ENCODE measurements at places on chromosomes 1 and 21. TPM values are rescaled to one million over a fixed set of nuclear protein-coding genes. Genes with fewer than 3 reads are reported as not detected.

DNA sequence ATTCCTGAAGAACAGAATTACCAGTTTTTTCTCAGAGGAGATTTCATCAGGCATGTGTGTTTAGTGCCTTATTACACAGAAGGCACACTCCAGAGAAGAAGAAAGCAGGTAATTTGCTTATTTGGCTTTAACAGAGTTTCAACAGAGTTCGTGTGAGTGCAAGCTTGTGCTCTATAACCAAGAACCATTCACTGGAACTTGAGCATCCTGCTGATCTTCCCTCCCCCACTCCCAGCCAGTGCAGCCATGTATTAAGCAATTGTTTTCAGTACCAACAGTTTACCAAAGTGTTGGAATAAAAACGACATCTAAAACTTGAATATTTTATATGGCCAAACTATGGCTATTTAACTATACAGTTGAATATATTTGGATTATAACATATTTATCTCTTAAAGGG, 4.3 kb downstream of the MGST3 start:
- DNase-seq = peak; percentile 11

DNA sequence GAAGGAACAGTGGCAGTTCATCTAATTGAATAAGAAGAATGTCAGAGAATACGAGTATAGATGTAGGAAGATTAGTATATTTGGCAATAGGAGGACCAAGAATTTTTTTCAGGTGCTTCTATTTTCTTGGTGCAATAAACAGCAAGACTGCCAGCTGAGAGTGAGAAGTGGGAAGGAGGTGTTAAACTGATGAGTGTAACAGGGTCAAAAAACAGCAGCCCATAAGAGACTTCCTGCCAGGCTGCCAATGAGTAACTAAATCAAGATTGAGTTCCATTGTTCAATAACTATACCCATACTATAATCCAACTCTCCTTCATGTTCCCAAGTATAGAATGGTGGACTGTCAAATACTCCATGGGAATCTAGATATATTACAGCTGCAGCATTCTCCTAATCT, 28.7 kb downstream of the LYST start:
- no peak for DNase-seq

DNA sequence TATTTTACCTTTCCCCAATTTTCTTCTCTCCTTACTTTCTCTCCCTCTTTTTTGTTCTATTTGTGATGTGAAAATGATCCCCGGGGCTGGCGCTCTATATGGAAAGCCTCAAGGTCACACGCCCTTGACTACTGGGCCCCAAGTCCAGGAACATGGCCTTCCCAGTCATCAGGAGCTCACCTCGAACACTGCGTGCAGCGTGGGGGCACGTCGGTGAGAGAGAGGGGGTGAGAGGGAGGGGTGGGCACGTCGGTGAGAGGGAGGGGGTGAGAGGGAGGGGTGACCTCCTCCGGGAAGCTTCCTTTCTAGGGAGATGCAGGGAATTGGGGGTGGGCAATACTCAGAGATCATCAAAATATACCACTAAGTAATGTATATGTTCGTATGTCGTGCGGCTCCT, 94.6 kb upstream of the TMPRSS2 start:
- no peak for DNase-seq

DNA sequence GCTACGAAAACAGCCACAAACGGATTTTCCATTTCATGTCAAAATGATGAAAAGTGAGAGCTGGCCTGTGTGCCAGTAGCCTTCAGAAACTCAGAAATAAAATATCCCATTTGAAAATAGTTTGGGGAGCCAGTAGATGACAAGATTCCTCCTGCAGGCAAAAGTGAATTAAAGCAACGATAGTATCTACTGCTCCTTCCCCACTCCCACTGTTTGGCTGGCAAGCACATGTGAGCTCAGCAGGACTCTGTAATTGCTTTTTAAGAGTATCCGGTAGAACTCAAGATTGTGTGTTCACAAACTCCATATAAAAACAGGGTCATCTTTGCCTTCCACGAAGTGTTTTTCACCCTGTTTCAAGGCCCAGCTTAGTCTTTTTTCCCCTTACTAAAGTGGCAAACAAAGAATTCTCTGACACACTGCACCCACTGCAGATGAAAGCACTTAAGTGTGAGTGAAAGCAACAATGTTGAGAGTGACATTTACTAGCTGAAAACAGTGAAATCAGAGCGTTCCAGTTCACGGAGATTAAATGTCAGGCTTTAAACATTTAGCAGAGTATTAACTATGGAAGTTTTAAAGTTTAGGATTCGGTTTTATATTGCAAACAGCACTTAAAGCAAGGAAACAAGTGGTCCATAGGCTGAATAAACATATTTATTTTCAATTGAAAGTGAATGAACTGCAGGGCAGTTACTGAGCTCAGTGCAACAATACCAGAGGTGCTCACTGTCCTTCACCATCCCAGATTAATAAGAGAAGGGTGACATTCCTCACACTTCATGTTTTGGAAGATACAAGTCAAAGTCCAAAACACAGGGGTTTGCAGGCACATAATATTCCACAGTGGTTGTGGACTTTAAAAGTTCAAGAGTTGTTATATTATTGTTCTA, 70.0 kb downstream of the ALG14 start:
- no peak for DNase-seq

DNA sequence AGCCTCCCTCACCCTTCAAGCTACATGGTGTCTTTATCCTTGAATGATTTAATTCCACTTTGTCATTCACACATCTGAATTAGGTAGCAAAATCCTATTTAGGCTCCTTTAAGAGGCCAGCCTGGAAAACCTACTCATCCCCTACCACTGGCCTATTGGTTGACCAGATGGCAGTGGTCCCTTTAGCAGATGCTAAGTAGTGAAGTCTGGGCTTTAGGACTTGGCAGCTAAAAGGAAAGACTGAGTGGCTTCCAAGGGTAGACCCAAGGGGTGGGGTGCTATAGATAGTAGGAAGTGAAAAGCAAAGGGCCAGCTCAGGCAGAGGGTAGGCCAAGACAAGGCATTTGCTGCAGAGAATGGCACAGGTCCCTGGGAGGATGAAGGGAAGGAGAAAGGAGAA, 46.6 kb downstream of the KCNJ6 start:
- no peak for DNase-seq

DNA sequence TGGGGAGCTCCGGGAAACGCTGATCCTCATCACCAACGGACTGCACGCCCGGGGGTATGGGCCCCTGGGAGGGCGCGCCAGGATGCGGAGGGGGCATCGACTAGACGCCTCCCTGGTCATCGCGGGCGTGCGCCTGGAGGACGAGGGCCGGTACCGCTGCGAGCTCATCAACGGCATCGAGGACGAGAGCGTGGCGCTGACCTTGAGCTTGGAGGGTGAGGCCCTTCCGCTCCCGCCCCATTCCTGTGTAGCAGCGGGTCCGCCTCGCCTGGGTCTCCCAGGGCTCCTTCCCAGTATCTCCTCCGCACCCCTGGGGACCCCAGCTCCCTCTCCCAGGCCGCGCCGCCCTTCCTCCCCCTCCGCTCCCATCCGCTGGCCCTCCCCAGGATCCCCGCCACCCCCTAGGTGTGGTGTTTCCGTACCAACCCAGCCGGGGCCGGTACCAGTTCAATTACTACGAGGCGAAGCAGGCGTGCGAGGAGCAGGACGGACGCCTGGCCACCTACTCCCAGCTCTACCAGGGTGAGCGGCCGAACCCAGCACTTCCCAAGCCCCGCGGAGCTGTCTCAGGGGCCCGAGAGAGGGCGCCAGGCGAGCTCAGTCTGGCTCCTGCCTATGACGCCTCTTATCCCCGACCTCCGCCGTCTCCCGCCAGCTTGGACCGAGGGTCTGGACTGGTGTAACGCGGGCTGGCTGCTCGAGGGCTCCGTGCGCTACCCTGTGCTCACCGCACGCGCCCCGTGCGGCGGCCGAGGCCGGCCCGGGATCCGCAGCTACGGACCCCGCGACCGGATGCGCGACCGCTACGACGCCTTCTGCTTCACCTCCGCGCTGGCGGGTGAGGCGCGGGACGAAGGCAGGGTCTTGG, 5.0 kb downstream of the HAPLN2 start:
- peak; percentile 69 for DNase-seq

DNA sequence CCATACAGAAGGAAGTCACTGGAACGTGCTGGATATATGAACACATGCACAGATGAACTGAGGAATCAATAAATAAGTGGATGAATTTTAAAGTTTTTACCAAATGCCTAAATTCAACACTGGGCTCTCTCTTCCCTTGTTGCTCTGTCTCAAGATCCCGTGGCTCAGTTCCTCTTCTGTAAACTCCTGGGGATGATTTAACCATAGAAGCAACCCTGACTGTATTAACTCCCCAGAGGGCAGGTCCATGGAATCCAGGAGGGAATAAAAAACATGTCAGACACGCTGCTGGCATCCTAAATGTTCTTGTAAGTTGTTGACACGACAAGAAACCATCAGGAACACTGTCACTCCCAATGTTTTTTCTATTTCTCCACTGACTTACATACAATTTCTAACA, 45.3 kb upstream of the GPR157 start:
- no peak for DNase-seq

The GJA4 gene
- polyA plus RNA-seq = not detected

The CR2 gene
- polyA plus RNA-seq = 36.8 TPM

The TCHHL1 gene
- polyA plus RNA-seq = not detected

Measured in B cell (primary cell).